CD4-positive, alpha-beta T cell treated with Interleukin-15 for 1 hour (primary cell): ENCODE measurements at places on chromosomes 16 and 17.
A peak's percentile ranks its signal among the peaks of the same experiment; 100 is the strongest.

DNA sequence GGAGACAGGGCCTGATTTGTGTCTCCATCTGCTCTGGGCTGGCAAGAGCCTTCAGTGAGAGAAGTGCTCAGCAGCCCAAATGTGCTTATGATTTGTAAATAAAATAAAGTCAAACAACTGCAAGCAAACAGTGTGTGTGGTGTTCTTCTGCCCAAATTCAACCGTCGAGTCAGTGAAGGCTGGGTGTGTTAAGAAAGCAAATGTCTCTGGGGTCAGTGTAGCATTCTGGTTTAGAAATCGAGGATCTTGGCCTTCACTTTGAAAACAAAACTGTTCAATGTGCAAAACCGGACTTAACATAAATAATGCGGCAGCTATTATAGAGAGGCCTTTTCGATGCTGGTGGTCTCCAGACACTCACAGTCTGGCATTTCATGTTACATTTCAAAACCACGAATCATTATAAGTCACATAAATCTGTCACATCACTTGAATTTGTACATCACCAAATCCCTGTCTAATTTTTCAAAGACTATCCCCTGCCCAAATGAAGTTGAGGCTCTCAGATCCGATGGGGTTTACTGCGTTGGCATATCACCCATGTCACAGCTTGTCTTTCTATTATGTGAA, 158.6 kb upstream of the MYOCD start:
- DNase-seq: no peak

- no peak for DNase-seq
Observed at GRCh38 chr17:39400547-39401411, 647 bp downstream of the FBXL20 start.

DNA sequence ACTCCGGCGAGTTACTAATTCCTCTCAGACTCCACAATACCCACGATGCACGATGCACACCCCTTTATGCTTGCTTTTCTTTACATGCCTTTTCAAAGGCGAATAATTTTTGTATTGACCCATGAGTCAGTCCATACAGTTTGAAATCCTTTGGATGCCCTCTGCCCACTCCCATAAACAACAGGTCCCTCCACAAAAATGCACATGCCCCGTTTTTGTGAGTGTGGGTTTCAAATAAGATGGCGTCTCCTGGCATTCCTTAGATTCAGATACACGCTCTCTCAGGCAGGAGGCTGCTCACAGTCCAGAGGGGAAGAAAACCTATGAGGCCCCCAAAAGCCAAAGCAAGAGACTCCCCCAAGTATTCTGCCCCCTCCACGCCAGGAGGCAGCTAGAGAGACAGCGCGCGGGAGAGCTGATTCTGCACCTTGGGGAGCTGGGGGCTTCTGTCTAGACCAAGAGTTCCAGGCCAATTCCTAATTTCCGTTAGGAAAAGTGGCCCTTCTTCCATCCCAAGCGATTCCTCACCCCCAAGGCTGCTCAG, 19.6 kb upstream of the HOXB9 start:
- DNase-seq: no peak

DNA sequence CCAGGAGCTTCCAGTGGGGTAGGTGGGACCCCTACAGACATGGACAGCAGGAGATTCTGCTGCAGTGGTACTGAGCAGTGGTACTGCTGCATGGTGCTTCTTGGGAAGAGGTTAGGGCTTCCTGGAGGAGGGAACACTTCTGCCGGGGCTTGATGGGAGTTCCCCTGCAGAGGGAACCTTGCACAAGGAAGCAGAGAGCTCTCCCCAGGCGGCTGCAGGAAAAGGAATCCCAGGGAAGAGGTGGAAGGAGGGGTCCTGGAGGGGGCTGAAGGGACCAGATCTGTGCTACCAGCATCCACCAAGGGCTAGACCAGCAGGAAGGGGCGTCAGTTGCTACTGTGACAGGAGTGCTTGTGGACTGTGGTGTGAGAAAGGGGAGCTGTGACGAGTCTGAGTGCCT, 10.6 kb downstream of the RIPOR1 start:
- DNase-seq: no peak

DNA sequence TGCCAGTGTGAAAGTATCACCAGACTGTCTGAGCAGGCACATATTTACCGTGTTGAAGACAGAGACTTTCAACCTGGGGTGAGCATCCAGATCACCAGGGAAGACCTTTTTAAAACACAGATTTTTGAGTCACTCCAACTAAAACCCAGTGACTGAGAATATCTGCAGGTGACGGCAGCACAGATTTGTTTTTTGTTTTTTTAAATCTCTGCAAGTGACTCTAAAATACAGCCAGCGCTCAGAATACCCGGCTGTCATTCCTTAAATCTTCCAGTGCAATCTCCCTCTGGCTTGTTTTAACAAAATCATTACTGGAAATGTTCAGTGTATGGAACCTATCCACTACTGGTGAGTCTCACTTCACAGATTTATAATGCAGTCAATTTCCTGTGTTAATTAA, 19.3 kb upstream of the INPP5K start:
- no peak for DNase-seq

GRCh38 chr17:4536742-4537411, 18.3 kb downstream of the MYBBP1A start:
- no peak for DNase-seq

GRCh38 chr17:62572888-62573401, 54.5 kb upstream of the MRC2 start:
- DNase-seq: no peak

GRCh38 chr16:85588562-85589503, 24.3 kb upstream of the GSE1 start:
- DNase-seq: no peak

- peak; percentile 80 for DNase-seq
Observed at GRCh38 chr17:78258323-78259191, 27.1 kb downstream of the TMEM235 start.

GRCh38 chr17:50003911-50004310, 8.9 kb upstream of the DLX3 start:
- no peak for DNase-seq

- peak; percentile 66 for DNase-seq
Observed at GRCh38 chr17:78865682-78866390, 25.2 kb upstream of the USP36 start.

- DNase-seq: no peak
Observed at GRCh38 chr17:7114241-7114874, at the start of gene ASGR2. ASGR2 (minus strand) TSS chr17:7114822; CDS start chr17:7114240, 582 bp downstream.

GRCh38 chr17:27218041-27218440, 75.9 kb upstream of the WSB1 start:
- no peak for DNase-seq

GRCh38 chr17:72974605-72975232, 117.8 kb downstream of the SLC39A11 start:
- DNase-seq: no peak

GRCh38 chr17:73947966-73948355, 255.5 kb upstream of the RPL38 start:
- no peak for DNase-seq
